ENCODE measurements at places on chromosomes 3 and 15.

GRCh38 chr15:29091666-29092065 lies 178.0 kb downstream of the NSMCE3 start:
- no peak for DNase-seq

- DNase-seq = no peak
Observed at GRCh38 chr3:45773714-45774449, 22.5 kb downstream of the SLC6A20 start.

- DNase-seq = no peak
Observed at GRCh38 chr3:183931881-183932280, 47.2 kb upstream of the PARL start.

DNA sequence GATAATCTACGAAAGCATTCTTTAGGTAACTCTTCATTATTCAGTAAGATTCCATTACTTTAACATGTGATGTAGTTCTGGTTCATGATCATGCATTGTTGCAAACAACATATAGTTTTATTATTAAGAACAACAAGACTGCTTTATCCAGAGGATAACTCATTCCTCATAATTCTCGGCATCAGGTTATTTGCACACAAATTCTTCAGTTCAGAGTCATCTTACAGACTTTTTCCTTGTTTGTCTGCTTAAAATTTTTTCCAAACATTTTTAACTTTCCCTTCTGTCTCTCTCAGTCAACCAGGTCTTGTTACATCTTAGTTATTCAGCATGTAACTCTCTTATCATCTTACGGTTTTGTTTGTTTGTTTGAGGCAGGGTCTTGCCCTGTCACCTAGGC lies 60.1 kb downstream of the VGLL3 start:
- no peak for DNase-seq

DNA sequence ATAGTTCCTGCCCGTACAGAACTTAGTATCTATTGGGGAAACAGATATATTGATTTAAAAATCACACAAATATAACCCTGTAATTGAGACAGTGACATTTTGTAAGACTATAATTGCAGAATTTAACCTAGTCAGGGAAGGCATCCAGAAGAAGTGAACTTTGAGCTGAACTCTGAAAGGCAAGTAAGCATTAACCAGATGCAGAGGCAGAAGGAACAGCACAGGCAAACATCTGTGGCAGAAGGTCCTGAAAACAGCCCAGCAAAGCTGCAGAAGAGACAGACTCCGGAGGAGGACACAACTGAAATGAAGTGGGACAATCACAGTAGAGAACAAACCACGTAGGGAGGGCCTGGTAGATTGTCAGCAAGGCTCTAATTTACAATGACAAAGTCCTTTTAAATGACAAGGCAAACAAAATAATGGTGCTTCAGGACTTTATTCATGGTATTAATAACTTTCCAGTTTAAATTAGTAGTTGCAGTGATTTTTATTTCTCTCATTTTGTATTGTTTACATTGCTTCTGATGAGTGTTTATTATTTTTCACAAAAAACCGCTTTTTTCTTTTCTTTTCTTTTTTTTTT lies 14.5 kb downstream of the BCL2A1 start:
- no peak for DNase-seq

GRCh38 chr3:50124800-50125178 lies 30.3 kb upstream of the SEMA3F start:
- no peak for DNase-seq

DNA sequence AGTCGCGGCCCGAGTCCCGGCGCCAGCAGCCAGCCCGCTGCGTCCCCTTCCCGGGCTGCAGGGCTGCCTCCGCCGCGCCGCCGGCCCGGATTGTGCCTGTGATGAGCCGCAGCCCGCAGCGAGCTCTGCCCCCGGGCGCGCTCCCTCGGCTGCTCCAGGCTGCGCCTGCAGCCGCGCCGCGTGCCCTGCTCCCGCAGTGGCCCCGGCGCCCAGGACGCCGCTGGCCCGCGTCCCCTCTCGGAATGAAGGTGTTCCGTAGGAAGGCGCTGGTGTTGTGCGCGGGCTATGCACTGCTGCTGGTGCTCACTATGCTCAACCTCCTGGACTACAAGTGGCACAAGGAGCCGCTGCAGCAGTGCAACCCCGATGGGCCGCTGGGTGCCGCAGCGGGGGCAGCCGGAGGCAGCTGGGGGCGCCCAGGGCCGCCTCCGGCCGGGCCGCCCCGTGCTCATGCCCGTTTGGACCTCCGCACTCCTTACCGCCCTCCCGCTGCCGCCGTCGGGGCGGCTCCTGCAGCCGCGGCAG lies 1.2 kb downstream of the CHST2 start:
- DNase-seq = no peak

- no peak for DNase-seq
Observed at GRCh38 chr15:34271493-34271892, 46.7 kb downstream of the EMC4 start.

DNA sequence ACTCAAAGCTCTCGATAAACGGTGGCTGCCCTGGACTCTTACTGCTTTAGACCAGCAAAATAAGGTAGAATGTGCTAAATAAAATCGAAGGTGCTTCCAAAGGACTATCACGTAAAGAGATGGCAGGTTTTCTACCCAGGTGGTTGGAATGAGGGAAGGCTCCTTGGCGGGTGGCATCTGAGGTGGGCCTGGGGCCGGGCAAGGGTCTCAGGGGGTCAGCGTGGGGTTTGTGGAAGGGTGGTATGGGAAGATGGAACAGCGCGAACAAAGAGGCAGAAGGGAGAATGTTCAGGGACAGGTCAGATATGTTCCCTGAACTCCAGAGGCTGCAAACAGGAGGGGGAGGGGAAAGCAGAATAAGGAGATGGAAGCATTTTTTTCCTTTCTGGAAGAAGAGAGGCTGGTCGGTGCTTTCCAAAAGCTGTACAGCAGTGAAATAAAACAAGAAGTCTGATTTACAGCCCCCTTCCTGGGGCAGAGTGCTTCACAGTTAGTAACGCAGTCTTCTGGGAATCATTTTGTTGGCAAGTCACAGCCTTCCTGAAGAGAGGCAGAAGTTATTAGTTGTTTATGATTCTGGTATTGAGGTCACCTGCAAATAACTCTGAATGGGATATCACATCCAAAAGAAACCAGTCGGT lies 58.3 kb upstream of the ATG7 start:
- no peak for DNase-seq
